ENCODE measurements at places on chromosomes 12 and 14. TPM values are rescaled to one million over a fixed set of nuclear protein-coding genes. Genes with fewer than 3 reads are reported as not detected.

Gene EGLN3
- 13.2 TPM for total RNA-seq

Gene MYO1H
- 0.79 TPM for total RNA-seq

Gene RTL1
- total RNA-seq = 1.5 TPM

Gene RNASE3
- total RNA-seq = not detected

Gene GPR137C
- total RNA-seq = 6.1 TPM

Gene C12orf50
- total RNA-seq = 0.17 TPM

Gene KCNC2
- 2.5 TPM for total RNA-seq

Gene ACSS3
- 24.5 TPM for total RNA-seq

Gene PRDM4
- 35.0 TPM for total RNA-seq

Gene PNMA1
- total RNA-seq = 64.8 TPM

- no peak overlapping the region for H3K27ac ChIP-seq
- DNase-seq = no peak
- no peaks in the 10 kb centered on the region for H3K4me1 ChIP-seq
- peaks cover 34% of the 10 kb centered on the region for H3K27me3 ChIP-seq
Observed at GRCh38 chr14:78644824-78645559, 474.8 kb downstream of the NRXN3 start.

DNA sequence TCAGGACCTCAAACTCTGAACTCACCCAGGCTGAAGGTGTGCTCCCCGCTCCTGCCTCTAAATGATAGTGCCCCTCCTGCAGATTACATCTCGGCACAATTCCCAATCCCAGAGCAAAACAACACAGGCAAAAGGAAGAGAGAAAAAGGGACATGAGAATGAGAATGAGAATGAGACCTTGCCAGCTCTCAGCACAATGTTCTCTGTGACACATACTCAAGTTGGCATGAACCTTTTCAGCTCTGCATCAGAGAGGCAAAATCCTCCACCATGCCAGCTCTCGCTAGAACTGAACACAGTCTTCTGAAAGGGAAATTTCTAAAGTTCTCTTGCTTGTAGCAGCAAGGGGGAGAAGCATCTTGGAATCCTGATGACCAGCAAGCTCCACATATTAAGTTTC lies 84.6 kb downstream of the KSR2 start:
- H3K27ac ChIP-seq = no peak overlapping the region
- H3K27me3 ChIP-seq = peaks cover 18% of the 10 kb centered on the region
- no peaks in the 10 kb centered on the region for H3K4me1 ChIP-seq
- no peaks in the 10 kb centered on the region for H3K36me3 ChIP-seq

DNA sequence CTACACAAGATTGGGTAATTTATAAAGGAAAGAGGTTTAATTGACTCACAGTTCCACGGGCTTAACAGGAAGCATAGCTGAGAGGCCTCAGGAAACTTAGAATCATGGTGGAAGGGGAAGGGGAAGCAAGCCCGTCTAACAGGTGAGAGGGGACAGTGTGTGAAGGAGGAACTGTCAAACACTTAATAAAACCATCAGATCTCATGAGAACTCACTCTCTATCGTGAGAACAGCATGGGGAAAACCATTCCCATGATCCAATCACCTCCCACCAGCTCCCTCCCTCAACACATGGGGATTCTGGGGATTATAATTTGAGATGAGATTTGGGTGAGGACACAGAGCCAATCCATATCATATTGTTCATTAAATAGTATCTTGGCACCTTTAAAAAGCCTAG lies 56.1 kb downstream of the EPS8 start:
- no peak for DNase-seq
- no peak overlapping the region for H3K27ac ChIP-seq
- no peaks in the 10 kb centered on the region for H3K4me1 ChIP-seq
- H3K36me3 ChIP-seq = peaks cover 19% of the 10 kb centered on the region
- H3K27me3 ChIP-seq = no peaks in the 10 kb centered on the region

GRCh38 chr12:62279961-62280360 lies 19.8 kb downstream of the USP15 start:
- H3K4me3 ChIP-seq = no peak overlapping the region
- H3K36me3 ChIP-seq = peaks cover 5% of the 10 kb centered on the region
- H3K27ac ChIP-seq = no peak overlapping the region
- H3K27me3 ChIP-seq = no peaks in the 10 kb centered on the region

DNA sequence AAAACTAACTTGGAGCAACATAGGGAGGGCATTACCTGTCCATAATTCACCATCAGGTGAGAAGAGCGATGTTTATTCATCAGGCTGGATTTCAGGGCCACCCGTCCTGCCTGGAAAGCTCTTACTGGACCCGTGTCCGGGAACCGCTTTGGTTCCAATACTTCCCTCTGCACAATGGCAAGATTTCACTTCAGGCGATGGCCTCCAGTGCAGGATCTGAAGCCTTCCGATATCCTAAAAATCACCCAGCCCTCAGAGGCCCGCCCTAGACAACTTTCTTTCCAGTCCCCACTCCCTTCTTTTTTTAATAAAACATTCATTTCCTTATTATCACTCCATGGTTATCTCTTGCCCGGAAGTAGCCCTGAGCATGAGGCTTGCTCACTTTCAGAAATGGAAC lies 92.5 kb downstream of the BCL11B start:
- H3K27ac ChIP-seq = peak overlapping the region; percentile 68
- peaks cover 14% of the 10 kb centered on the region for H3K36me3 ChIP-seq
- no peak for DNase-seq
- H3K27me3 ChIP-seq = no peaks in the 10 kb centered on the region

DNA sequence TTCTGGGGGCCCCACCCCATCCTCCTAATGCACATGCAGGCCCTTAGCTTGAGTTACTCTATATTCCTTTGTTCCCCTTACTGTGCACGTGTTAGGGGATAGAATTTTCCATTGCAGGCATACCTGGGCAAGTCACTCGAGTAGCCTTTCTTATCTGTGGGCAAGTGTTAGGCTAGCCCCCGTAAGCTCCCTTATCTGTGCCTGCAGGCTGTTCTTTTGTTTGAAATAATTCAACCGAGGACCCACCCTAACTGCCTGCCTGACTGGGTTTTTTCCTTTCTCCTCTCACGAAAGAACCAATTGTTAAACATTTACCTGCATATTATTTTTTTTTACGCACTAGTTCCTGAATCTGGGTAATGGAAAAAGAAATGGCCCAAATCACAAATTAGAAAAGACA lies 21.3 kb upstream of the BCAT1 start:
- no peak for DNase-seq
- H3K4me3 ChIP-seq = no peak overlapping the region
- no peak overlapping the region for H3K27ac ChIP-seq
- H3K36me3 ChIP-seq = no peaks in the 10 kb centered on the region
- H3K4me1 ChIP-seq = no peaks in the 10 kb centered on the region
- H3K27me3 ChIP-seq = no peaks in the 10 kb centered on the region

DNA sequence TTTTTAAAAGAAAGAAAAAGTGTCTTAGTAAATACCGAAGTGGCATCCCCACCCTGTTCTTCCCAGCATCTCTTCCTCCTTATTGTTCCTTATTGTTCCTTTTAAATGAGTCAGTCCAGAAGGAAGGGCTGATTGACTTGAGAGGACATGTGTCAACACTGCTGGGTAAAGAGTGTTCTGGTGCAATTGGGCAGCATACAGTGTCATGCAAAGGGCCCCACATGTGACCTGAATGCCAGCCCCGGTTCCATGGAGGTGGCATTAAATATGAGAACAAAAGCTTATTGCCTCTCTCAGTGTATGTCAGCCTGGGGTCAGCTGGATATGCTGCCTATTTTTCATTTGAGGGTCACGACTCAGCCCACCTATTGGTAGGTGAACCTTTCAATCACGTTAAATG lies 58.9 kb upstream of the RIC8B start:
- peaks cover 7% of the 10 kb centered on the region for H3K27me3 ChIP-seq
- peaks cover 2% of the 10 kb centered on the region for H3K4me1 ChIP-seq
- DNase-seq = no peak

GRCh38 chr12:59927032-59927431 lies 331.2 kb downstream of the SLC16A7 start:
- H3K27me3 ChIP-seq = no peaks in the 10 kb centered on the region
- no peaks in the 10 kb centered on the region for H3K4me1 ChIP-seq
- H3K36me3 ChIP-seq = no peaks in the 10 kb centered on the region

DNA sequence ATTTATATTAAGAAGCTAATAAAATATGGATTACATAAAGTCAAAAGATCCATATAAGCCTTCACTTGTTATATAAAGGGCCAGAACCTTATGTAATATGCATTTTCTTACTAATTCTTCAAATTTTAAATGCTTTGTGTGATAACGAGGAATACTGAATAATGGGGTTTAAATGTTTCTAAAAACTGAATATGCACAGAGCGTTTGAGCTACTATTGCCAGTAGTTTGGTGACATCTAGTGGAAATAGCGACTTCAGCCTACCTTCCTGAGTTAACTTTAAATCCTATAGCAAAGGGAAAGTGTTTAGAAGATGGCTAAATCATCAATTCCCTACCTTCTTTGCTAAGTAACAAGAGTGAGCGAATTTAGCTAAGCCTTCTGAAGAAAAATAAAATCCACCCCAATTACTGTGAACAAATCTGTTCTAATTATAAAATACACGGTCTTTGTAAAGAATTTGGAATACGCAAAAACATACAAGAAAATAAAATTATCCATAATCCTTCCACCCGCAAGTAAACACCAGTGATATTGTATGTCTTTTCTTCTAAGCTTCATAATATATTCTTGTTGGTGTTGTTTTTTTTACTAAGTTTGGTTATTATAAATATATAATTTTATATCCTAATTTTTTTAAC lies 115.5 kb upstream of the G2E3 start:
- H3K36me3 ChIP-seq = no peaks in the 10 kb centered on the region
- no peak overlapping the region for H3K4me3 ChIP-seq
- DNase-seq = no peak
- H3K27me3 ChIP-seq = peaks cover 3% of the 10 kb centered on the region
- no peak overlapping the region for H3K27ac ChIP-seq

DNA sequence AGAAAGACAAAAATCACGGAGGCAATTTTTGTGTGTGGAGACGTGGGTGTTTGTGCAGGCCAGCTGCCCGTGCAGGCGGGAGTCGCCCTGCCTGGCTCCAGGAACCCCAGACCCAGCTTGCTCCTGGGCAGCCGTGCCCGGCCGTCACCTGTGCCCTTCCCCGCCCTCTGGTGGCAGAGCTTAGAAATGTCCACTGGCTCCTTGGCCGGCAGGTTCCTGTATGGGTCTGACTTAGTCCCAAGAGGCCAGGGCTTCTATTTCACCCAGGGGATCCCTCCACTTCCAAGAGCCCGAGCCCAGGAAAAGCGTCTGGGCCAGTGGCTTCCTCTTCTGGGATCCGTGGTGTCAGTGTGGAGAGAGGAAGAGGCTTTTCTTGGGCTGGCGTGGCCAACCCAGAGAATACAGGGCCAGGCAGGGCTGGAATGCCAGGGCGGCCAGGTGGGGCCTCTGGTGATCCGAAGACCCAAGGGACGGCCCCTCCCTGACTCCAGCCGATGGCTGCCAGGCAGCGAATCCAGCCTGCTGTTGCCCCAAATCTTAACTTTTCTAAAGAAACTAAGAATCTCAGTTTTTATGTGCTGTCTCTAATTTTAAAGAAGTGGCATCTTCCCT lies 120.9 kb downstream of the TMEM132C start:
- peaks cover 29% of the 10 kb centered on the region for H3K27me3 ChIP-seq
- peaks cover 13% of the 10 kb centered on the region for H3K36me3 ChIP-seq
- H3K4me3 ChIP-seq = no peak overlapping the region
- peaks cover 15% of the 10 kb centered on the region for H3K4me1 ChIP-seq
- no peak overlapping the region for H3K27ac ChIP-seq
- DNase-seq = no peak

GRCh38 chr12:33596061-33596460 lies 156.4 kb upstream of the SYT10 start:
- DNase-seq = no peak
- H3K27me3 ChIP-seq = peaks cover 29% of the 10 kb centered on the region
- H3K27ac ChIP-seq = no peak overlapping the region

- H3K27ac ChIP-seq = no peak overlapping the region
- H3K27me3 ChIP-seq = no peaks in the 10 kb centered on the region
Observed at GRCh38 chr12:96687719-96688118, 198.3 kb downstream of the CFAP54 start.

- peak overlapping the region; percentile 5 for H3K27ac ChIP-seq
- H3K4me3 ChIP-seq = no peak overlapping the region
- no peak for DNase-seq
- peaks cover 6% of the 10 kb centered on the region for H3K36me3 ChIP-seq
- H3K27me3 ChIP-seq = no peaks in the 10 kb centered on the region
Observed at GRCh38 chr14:71372411-71372838, 465.2 kb downstream of the PCNX1 start.

DNA sequence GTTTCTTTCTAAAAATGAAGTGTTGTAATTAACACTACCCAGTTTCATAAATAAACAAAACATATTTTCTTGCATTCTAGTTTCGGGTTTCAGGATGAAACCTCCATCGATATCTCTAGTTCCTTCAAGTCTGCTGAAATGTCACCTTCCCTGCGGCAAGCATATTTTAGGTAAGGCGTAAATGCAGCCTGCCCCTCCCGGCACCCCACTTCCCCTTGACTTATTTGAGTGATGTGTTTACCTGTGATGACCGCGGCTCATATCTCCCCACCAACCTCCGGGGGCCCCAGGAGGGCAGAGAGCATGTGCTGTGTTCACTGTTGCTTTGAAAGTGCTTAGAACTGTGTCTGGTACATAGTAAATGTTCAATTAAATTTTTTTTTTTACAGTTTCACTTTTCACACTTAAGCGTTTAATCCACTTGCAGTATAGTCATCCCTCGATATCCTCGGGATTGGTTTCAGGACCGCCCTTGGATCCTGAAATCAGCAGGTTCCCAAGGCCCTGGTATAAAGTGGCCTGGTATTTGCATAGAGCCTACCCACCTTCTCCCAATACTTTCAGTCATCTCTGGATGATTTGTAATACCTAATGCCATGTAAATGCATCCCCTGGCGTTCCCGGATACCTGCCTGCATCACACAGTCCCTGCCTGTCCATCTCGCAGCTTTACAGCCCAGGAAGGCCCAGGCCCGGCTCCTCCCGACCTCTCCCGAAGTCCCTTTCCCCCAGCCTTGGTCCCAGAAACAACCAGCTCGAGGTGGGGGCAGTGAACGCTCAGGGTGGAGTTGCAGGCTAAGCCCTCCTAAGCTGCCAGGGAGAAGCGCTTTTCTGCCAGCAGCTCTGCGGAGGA lies 40.2 kb upstream of the FBRSL1 start:
- DNase-seq = no peak
- H3K4me1 ChIP-seq = peaks cover 15% of the 10 kb centered on the region
- H3K27ac ChIP-seq = no peak overlapping the region
- peaks cover 16% of the 10 kb centered on the region for H3K27me3 ChIP-seq
